Natural killer cell treated with Interleukin-12 subunit alpha and Interleukin-12 subunit beta and Interleukin-15 and Interleukin-18, amount 100 ng/mL, for 72 hours (primary cell): ENCODE measurements at places on chromosomes 2 and 18. TPM values are rescaled to one million over a fixed set of nuclear protein-coding genes. Genes with fewer than 3 reads are reported as not detected.

- no peak for DNase-seq
These were observed 107.9 kb upstream of the TTC39C start for GRCh38 chr18:23906658-23907057.

DNA sequence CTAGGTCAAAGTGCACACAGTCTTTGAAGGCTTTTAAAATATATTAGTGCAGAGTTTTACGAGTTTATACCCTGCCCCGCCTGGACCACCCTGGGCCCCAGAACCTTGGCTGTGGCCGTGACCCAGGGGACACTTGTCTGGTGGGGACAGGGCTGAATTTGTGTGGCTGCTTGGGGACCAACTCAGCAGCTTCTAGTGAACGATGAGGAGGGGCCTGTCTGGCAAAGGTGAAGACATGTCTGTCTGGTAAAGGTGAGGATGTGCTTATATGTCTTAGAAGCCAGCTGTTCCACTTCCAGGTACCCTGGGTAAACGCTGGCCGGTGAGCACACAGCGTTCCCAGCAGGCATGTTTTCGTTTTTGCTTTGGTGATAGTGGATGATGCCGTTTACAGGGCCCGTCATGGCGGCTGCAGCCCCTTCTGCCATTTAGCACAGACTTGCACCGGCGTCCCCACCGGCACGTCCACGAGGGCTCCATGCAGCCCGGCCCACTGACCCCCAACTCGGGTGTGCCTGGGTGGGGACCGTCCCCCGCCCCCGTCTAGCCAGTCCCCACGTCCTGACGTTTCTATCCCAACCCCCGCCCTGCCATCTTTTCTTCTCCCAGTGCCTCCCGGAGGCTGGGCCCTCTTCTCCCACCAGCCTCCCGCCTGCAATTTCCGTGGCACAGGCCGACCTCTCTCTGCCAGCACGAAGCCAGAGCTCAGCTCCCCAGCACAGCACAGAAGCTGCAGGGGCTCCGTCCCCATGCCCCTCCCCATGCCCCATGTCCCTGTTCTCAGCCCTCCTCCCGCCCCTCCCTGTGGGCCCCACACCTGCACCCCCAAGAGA, 67.8 kb downstream of the SLC66A2 start:
- no peak for DNase-seq

DNA sequence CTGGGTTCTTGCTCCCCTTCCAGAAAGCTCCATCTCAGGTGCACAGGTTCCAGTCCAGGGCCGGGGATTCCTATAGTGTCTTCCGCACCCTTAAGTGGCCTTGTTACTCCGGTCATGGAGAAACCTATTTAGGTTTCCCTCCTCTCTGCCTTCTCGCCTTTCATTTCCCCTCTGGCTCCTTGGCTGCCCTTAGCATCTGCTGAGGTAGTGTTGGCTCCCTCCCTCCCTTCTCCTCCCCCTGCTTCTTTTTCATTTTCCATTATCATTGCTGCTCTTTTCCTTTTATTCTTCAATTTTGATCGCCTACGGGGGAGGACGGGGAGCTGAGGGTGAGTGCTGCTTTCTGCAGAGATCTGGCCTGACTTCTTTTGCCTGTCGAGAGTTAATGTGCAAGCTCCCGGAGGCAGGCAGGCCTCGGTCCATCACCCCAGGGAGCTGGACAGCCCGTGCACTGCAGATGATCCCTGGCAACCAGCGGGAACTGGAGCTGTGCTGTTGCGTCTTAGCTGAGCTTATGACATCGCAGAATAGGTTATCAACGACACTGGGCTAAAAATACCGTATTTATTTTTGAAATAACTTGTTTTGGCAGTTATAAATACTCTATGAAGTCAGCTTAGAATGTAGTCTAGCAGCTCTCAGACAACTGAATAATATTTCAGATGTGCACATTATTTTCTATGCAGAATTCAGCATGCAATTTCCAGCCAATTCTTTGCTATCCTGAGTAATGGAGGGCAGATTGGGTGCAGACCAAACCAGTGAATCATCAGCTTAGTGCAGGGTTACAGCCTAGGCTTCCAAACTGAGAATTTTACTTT, 141.9 kb downstream of the SLC4A3 start:
- no peak for DNase-seq

GRCh38 chr2:38074058-38074763, 1.7 kb downstream of the CYP1B1 start:
- DNase-seq, result peak; percentile 61

DNA sequence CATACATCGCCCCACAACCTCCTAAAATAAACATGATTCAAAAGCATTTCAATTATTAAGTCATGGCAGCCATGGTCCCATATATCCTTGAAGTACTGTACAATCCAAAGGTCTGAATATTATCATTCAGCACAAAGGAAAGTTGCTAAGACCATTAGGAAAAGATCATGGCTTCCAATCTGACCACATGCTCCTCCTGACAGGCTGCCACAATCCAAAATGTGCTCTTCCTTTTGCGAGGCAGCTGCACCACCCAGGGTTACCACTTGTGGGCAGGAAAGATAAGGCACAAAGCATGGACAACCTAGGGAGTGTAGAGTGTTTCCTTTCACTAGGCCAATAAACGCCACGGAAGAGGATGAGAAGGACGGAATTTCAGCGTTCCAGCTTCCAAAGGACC, 5.4 kb downstream of the BOLA3 start:
- no peak for DNase-seq

- no peak for DNase-seq
These were observed 248.9 kb downstream of the TCF4 start for GRCh38 chr18:55338978-55339650.

DNA sequence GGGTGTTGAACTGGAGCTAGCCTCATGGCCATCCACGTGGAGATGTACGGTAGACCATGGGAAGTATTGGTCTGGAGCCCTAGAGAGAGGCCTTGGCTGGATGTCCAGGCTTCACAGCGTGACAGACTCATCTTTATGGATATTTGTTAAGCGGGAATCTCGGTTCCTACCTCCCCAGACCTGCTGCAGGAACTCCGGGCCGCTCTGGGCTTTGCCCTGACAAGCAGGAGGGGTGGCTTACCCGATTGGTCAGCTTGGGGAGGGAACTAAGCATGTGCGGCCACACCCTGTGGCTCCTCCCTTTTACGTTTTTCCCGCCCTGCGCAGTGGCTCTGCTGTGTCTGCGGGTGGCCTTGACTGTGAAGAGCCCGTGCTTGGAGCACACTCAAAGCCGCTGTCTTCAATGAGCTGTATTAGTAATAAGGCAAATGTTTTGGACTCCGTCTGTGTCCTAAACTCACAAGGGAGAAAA, 52.3 kb downstream of the PAPOLG start:
- no peak for DNase-seq

DNA sequence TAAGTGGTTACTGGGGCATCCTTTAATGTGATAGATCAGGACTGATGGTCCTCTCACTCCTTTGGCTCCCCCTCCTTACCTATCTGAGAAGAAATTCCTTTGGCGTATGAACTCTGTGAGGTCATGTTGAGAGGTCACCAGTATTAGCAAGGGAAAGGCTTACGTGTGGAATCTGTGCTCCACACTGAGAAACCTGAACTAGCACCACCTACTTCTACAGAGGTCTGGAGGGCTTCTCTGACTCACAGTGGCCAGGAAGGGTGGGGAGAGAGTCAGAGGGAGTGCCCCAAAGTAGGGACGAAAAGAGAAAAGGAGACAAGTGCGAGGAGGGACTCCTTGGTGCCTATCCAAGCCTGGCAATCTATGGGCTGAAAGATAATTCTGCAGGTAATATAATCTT, 348.6 kb downstream of the TNS1 start:
- no peak for DNase-seq

DNA sequence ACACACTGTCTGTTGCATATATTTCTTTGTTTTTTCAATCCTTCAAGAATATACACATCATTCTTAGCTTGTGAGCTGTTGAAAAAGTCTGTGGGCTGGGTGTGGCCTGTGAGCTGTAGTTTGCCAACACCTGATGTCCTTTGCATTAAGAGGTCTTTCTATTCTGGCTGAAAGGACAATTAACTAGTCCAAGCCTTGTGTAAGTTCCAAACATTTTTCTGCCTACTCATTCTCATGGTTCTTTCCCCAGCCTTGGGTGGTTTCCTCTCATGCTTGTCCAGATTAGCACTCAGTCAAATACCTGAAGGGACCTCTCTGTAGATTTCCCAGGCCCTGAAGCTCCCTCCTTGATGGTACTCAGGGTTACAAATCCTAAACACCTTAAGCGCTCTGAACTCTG, 57.8 kb upstream of the NABP1 start:
- DNase-seq, result no peak

DNA sequence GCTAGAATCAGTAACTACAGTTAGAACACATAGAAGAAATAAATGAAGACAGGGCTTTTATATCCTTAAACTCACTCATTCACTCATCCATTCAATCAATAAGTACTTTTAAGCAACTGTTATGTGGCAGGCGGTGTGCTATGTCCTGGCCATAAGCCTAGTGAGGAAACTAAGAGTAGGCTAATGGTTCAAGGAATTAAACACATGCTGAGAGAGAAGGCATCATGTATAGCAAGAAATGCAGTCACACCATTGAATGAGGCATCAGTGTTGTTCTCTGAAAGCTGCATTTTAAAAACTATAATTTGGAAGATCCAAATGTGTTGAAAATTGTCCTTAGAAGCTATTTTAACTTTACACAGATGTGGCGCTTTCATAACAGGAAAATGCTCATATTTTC, 86.5 kb upstream of the DTNA start:
- DNase-seq, result no peak

DNA sequence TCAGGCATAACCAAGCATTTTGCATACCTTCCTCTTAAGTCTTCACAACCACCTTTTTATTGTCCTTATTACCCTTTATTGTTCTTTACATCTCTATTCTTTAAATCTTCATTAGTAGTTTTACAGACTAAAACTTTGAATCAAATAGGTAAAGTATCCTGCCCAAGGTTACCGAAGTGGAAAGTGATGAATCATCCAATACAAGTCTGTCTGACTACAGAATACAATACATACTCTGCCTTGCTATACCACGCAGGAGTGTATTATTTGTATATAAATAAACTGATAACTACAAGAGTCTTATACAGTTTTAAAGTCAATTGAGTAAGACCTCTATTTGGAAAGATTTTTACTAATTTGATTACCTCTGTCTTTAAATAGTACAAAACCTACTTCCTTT, 196.0 kb downstream of the ZEB2 start:
- DNase-seq, result no peak

DNA sequence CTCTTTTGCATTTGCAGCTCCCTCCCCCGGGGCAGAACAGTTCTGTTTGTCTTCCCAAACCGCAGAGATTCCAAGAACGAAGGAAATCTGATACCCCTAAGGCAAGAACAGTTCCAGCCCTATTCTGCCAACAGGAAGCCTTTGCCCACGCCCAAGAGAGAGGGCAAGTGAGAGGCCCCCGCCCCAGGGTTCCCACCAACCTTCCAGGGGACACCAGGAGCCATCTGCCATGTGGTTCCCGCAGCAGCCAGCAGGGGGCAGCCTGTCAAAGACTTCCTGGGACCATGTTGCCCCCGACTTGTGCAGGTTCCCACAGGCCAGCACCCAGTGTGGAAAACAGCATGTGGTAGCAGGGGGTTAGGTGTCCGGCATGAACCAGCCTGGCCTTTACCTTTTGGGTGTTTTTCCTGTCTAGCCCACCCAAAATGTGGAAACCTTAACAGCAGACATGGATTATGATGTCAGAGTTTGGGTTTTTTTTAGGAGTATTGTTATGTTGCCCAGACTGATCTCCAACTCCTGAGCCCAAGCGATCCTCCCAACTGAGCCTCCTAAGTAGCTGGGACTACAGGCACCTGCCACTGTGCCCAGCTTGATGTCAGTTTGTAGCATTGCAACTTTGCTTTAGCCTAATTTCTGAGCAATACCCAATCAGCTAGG, 21.7 kb upstream of the EFHD1 start:
- DNase-seq, result peak; percentile 75

- DNase-seq, result no peak
These were observed 65.5 kb downstream of the CCBE1 start for GRCh38 chr18:59631583-59632181.

DNA sequence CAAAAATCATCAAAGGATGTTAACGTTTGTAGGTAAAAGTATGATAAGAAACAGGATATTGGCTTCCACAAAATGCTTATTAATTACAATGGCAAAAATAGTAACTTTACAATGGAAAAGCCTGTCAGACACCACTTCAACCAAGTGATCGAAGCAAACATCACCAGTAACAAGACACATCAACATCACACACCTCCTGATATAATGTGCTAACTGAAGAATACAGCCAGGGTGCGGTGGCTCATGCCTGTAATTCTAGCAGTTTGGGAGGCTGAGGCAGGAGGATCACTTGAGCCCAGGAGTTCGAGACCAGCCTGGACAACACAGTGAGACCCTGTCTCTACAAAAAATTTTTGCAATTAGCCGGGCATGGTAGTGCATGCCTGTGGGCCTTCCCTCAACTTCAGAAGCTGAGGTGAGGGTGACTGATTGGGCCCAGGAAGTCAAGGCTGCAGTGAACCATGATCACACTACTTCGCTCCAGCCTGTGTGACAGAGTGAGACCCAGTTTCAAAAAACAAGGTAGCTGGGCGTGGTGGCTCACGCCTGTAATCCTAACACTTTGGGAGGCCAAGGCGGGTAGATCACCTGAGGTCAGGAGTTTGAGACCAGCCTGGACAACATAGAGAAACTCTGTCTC, 15.0 kb downstream of the MGAT4A start:
- DNase-seq, result no peak

The OSR1 gene
- total RNA-seq, result not detected

The IL18RAP gene
- total RNA-seq, result 355 TPM

The RAB17 gene
- total RNA-seq, result not detected
